ENCODE measurements at places on chromosomes 13 and 19.

DNA sequence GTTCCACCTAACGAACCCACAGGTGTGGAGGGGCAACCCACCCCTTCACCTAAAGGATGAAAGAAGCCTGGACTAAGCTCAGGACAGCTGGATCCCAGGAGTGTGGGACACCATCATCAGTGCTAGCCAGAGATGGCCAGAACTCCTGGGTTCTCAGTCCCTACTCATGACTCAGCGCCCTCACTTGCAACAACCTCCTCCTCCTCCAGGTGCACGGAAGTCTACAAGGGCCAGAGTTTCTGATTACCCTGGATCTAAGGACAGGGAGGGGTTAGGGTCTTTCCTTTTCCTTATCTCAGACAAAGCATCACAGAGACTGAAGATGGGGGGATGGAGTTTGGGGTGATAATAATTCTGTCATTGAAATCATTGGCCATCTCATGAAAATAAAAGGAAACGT lies 8.0 kb downstream of the TULP2 start:
- DNase-seq = no peak
- no peaks in the 10 kb centered on the region for H3K27me3 ChIP-seq
- H3K4me1 ChIP-seq = no peaks in the 10 kb centered on the region
- no peak overlapping the region for H3K4me3 ChIP-seq
- H3K36me3 ChIP-seq = no peaks in the 10 kb centered on the region

DNA sequence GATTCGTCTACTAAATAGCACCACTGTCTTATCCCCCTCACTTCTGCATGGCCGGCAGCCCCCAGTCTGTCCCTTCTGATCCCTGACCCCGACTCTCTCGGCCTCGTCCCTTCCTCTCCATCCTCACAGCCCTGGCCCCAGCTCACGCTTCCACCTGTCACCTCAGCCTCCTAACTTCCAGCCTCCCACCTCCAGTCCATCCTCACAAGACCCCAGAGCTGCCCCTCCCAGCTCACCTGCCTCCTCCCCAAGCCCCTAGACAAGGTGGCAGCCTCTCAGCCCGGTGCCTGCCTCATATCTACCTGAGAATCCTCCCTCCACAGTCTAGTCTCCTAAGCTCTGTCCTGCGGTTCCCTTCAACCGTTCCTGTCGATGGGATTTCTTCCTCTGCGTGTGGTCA lies 10.0 kb downstream of the KCNC3 start:
- no peak overlapping the region for H3K4me3 ChIP-seq
- no peaks in the 10 kb centered on the region for H3K27me3 ChIP-seq
- no peak overlapping the region for H3K27ac ChIP-seq
- no peaks in the 10 kb centered on the region for H3K36me3 ChIP-seq
- no peak for DNase-seq

DNA sequence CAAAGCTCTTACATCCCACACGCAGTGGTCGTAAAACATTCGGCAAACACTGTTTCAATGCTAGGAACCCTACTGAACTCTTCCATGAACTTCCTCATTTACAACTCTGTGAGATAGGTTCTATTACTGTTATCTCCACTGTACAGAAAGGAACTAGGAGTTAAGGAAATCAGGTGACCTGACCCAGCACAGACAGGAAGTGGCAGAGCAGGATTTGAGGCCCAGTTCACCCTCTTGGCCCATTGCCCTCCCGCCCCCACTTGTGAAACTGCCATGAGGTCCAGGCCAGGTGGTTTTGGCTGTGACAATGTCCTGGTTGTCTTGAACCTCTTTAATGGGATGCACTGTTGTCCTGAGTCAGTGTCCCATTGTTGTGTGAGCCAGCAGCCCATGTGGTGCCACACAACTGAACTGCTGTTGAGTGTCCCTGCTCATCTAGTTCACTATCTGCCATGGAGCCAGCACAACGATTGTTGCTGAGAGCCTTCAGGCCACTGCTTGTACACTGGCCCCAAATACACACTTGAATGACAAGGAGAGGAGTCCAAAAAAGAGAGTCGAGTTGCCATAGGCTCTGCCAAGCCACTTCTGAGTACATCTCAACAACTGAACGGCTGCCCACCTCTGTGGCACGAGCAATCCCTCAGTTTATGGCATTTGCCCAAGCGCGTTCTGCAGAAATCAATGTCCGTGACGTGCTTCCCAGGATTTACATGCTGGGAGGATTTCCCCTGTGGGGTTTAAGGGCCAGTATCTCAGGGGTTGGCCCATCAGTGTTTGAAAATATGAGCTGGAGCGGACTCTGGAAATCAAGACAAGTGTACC lies 484.6 kb downstream of the TSHZ3 start:
- no peaks in the 10 kb centered on the region for H3K4me1 ChIP-seq
- no peak overlapping the region for H3K4me3 ChIP-seq
- H3K27me3 ChIP-seq = no peaks in the 10 kb centered on the region

- H3K27me3 ChIP-seq = no peaks in the 10 kb centered on the region
- peak; percentile 98 for DNase-seq
- no peaks in the 10 kb centered on the region for H3K4me1 ChIP-seq
- peak overlapping the region; percentile 78 for H3K27ac ChIP-seq
- peaks cover 4% of the 10 kb centered on the region for H3K36me3 ChIP-seq
Measured at GRCh38 chr19:55586976-55587668, 6.5 kb upstream of the ZNF579 start.
